H7 (cell line): ENCODE measurements at places on chromosomes 3 and 15.

DNA sequence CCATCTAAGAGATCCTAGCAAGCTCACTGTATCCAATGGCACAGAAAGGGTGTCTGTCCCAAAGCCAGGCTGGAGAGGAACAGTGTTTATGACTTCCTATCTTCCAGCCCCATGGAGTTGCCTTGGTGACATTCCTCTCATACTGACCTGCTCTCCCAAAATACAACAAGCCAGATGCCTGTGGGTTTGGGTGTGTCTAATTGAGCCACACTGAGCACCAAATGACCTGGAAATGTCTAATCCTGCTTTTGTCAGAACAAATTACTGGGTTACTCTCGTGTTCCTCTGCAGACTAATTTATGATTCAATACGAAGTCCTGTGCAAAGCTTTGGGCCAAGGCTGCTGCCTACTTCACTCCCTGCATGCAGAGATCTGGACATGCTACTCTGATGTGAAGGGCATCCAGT lies 98.1 kb upstream of the STRIT1 start:
- DNase-seq: no peak

DNA sequence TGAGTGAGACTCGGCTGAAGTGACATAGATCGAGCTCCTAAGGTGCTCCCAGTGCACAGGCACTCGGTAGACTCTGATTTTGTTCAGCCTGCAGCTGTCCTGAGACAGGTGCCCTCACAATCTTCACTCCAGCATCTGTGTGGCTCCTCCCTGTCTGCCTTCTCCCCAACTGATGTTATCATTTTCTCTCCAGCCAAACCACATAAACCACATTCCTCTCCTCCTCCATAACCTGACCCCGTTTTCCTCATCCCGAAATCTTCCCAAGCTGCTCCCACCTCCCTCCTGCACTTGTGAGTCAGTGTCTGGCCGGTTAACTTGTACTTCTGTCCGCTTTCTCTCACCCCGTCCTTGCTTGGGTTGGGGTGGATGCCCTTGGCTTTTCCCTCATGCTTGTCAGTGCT lies 93.3 kb upstream of the HACD2 start:
- no peak for DNase-seq

DNA sequence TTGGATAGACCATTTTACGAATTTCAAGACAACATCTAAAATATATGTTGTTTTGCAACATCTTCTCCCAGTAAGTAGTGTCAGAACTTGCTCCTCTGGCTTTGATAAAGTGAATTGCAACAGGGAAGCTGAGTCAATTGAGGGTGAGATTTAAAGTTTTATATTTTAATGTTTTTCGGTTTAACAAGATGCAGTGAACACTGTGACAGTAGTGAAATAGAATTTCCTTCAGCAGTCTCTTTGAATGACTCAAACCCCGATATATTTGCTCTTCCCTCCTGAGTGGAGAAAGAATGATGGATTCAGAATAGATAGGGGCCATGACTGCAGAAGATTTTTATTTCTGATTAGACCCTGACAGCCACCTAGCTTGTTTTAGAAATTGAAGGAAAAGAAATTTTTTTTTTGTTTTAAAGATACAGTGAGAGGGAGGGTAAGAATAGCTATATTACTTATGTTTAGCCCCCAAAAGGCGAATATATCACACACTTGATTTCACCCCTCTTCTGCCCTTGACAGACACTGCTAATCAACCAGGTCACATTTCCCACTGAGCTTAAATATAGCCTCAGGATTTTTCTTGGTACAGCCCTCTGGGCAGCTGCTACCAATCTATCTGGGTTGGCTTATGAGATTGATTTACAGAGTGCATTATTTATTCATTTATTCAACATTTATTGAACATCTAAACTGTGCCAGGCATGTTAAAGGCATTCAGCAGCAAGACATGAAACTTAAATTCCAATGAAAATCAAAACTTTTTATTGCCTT lies 183.3 kb upstream of the ADAMTS9 start:
- no peak for DNase-seq

GRCh38 chr3:70631716-70632307 lies 319.4 kb upstream of the MDFIC2 start:
- DNase-seq: no peak

DNA sequence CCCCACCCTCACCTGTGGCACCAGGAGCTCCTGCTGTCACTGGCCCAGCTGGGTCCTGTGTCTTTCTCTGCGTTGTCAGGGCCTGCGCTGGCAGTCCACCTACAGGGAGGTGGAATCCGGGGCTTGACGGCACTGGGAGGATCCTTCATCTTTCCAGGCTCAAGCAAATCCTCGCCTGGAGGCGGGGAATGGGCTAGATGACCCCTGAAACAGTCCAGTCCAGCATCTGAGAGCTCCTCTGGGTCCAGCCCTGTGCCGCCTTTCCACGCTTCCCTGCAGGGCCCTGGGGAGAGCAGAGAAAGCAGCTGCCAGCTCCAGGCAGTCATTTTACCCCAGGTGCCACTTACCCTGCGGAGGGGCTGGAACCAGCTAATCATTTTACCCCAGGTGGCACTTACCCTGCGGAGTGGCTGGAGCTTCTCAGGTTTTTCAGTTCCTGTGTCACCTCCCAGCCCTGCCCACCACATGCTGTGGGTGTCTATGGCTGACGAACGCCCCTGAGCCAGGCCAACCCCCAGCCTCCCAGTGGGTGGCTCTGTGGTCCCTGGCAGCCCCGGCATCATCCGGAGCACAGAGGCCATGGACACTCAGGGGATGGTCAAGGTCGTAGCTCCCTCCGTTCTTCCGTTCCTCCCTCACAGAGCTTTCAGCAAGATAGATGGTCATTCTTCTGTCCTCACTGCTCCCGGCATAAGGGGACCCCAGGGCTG lies 17.9 kb upstream of the ADIPOQ start:
- peak; percentile 47 for DNase-seq

GRCh38 chr3:152419748-152420147 lies 151.0 kb downstream of the MBNL1 start:
- no peak for DNase-seq
